ENCODE measurements at places on chromosomes 1 and 21. TPM values are rescaled to one million over a fixed set of nuclear protein-coding genes. Genes with fewer than 3 reads are reported as not detected.

- DNase-seq: no peak
- H3K4me1 ChIP-seq: no peaks in the 10 kb centered on the region
- H3K27ac ChIP-seq: no peak overlapping the region
- no peaks in the 10 kb centered on the region for H3K27me3 ChIP-seq
Observed at GRCh38 chr1:179775009-179775408, 31.9 kb downstream of the FAM163A start.

The WDR64 gene
- total RNA-seq: not detected

The CHD5 gene
- 6.1 TPM for total RNA-seq

- no peak for DNase-seq
- no peak overlapping the region for H3K27ac ChIP-seq
- no peaks in the 10 kb centered on the region for H3K4me1 ChIP-seq
- H3K36me3 ChIP-seq: peaks cover 23% of the 10 kb centered on the region
- no peaks in the 10 kb centered on the region for H3K27me3 ChIP-seq
Observed at GRCh38 chr1:55117941-55118340, 78.6 kb downstream of the PCSK9 start.

The PADI2 gene
- total RNA-seq: 2.7 TPM

DNA sequence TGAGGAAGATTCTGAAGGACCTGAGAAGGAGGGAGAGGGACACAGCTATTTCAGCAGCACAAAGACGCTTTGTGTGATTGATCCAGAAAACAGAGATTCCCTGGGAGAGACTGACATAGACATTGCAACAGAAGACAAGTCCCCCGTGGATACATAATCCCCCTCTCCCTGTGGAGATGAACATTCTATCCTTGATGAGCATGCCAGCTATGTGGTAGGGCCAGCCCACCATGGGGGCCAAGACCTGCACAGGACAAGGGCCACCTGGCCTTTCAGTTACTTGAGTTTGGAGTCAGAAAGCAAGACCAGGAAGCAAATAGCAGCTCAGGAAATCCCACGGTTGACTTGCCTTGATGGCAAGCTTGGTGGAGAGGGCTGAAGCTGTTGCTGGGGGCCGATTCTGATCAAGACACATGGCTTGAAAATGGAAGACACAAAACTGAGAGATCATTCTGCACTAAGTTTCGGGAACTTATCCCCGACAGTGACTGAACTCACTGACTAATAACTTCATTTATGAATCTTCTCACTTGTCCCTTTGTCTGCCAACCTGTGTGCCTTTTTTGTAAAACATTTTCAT is 161.3 kb upstream of the SGIP1 start:
- H3K4me1 ChIP-seq: peaks cover 21% of the 10 kb centered on the region
- no peaks in the 10 kb centered on the region for H3K27me3 ChIP-seq
- peaks cover 51% of the 10 kb centered on the region for H3K36me3 ChIP-seq
- DNase-seq: no peak

DNA sequence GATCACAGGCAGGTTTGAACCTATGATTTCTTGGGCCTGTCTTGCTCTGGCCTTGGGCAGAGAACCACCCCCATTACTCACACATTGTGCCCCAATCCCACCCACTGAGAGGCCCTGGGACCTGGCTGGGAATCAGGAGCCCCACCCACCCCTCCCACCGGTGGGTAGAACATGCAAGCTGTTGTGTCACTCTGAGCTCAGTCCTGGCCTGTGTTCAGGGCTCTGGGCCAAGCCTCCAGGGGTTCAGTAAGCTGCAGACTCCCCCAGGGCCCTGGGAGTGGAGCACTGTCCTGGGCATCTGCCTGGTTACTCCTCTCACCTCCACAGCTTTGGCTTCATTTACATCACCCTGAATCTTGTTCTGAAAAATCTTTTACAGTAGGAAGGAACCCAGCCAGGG is 270.5 kb downstream of the RRAGC start:
- H3K4me3 ChIP-seq: no peak overlapping the region
- no peak for DNase-seq
- no peaks in the 10 kb centered on the region for H3K27me3 ChIP-seq

GRCh38 chr1:116475850-116476218 is 95.0 kb downstream of the CD58 start:
- H3K36me3 ChIP-seq: no peaks in the 10 kb centered on the region
- no peaks in the 10 kb centered on the region for H3K27me3 ChIP-seq
- no peak overlapping the region for H3K4me3 ChIP-seq
- no peak overlapping the region for H3K27ac ChIP-seq

DNA sequence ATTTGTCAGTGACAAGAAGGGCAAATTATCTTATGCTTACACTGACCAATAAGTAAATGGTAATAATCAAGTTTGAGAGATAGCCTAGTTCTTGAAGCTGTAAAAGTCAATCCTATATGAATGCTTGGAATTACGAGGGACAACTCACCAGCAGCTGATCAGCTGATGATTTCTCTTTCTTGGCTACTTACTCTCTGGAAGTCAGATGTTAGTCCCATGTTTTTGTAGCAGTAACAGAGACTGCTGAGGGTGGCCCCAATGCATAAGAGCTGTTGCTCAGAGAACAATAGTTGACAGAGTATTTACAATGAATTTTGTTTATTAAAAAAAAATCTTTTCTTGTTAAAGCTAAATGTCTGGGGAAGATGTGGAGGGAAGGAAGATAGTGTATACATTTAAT is 39.3 kb downstream of the CD160 start:
- DNase-seq: no peak
- no peak overlapping the region for H3K4me3 ChIP-seq
- H3K4me1 ChIP-seq: no peaks in the 10 kb centered on the region

GRCh38 chr1:58908561-58909560 is 125.0 kb upstream of the JUN start:
- peaks cover 7% of the 10 kb centered on the region for H3K4me1 ChIP-seq
- no peaks in the 10 kb centered on the region for H3K27me3 ChIP-seq
- no peak for DNase-seq
- H3K4me3 ChIP-seq: no peak overlapping the region
- no peak overlapping the region for H3K27ac ChIP-seq
- no peaks in the 10 kb centered on the region for H3K36me3 ChIP-seq

- no peak overlapping the region for H3K27ac ChIP-seq
- peak; percentile 8 for DNase-seq
- no peak overlapping the region for H3K4me3 ChIP-seq
- no peaks in the 10 kb centered on the region for H3K36me3 ChIP-seq
- no peaks in the 10 kb centered on the region for H3K4me1 ChIP-seq
Observed at GRCh38 chr1:73998348-73998959, 199.5 kb downstream of the LRRIQ3 start.

GRCh38 chr1:214856843-214857242 is 225.7 kb upstream of the KCNK2 start:
- H3K27ac ChIP-seq: no peak overlapping the region
- H3K4me3 ChIP-seq: no peak overlapping the region
- H3K4me1 ChIP-seq: no peaks in the 10 kb centered on the region
- no peaks in the 10 kb centered on the region for H3K27me3 ChIP-seq
- DNase-seq: no peak
